Central memory CD4-positive, alpha-beta T cell (primary cell): ENCODE measurements at places on chromosomes 11 and 22.

GRCh38 chr11:64850979-64851567 is 6.6 kb upstream of the CDC42BPG start:
- peak; percentile 57 for DNase-seq

- no peak for DNase-seq
Observed at GRCh38 chr22:45506816-45507360, 4.2 kb downstream of the FBLN1 start.

- no peak for DNase-seq
Observed at GRCh38 chr11:32312865-32313403, 122.4 kb downstream of the WT1 start.

- no peak for DNase-seq
Observed at GRCh38 chr11:63165706-63166310, 21.8 kb upstream of the SLC22A24 start.

- DNase-seq, result no peak
Observed at GRCh38 chr11:99865951-99866350, 821.1 kb upstream of the ARHGAP42 start.

DNA sequence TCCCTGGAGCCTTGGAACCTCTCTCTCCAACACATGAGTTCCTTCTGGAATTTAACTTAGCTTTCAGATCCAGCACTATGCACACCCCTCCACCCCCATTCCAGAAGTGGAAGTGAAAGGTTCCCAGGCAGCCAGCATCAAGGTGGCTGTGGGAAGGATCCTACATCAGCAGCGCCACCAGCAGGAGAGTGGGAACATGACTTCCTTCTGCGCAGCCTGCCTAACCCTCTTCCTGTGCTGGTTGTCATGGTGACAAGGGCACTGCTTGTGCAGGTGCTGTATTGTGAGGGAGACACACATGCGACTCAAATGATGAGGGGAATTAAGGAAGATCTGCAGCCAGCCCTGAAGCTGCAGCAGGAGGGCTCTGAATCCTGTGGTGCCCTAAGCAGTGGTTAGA is 904.5 kb upstream of the API5 start:
- no peak for DNase-seq

DNA sequence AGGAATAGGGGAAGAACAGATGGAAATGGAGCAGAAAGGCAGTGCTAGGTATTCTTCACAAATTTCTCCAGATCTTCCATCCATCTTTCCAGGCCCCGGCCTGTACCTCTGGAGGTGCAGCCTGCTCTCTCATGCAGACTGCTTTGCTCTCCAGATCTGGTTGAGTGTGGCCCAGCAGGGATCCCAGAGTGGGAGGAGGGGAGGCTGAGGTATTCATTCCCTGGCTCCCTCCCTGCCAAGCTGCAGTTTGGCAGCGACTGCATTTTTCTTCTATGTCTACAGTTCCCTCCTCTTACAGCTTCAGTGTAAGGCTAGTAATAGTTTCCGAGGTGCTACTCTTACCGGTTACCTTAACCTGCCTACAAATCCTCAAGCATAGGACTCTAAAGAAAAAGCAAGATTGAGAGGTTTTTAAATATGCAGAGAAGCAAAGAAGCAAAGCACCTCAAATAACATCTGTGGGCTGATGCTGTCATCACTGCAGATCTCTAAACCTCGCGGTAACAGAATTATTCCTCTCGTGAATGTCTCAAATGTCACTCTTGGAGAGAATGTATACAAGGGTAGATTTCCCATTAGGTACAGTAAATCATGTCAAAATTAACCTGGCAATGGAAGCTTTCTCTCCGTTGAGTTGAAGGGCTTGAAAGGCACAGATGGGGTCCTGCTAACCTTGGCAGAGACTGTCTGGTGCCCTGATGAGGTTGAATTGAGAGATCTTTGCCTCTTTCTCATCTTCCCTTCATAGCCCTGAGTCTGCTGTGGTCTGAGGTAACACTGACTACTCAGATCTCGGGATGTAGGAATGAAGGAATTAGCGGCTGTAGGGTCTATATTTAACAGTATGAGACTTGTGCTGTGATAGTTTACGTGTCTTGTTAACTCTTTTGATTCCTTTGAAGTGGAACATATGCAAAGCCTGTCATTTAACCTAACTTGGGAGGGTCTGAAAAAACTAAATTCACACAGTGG is 297.9 kb upstream of the C11orf87 start:
- no peak for DNase-seq

GRCh38 chr11:116335891-116336290 is 436.9 kb downstream of the BUD13 start:
- no peak for DNase-seq

- peak; percentile 84 for DNase-seq
Observed at GRCh38 chr11:57568330-57568766, 876 bp upstream of the UBE2L6 start.

- no peak for DNase-seq
Observed at GRCh38 chr11:132126973-132127899, 756.8 kb downstream of the NTM start.

DNA sequence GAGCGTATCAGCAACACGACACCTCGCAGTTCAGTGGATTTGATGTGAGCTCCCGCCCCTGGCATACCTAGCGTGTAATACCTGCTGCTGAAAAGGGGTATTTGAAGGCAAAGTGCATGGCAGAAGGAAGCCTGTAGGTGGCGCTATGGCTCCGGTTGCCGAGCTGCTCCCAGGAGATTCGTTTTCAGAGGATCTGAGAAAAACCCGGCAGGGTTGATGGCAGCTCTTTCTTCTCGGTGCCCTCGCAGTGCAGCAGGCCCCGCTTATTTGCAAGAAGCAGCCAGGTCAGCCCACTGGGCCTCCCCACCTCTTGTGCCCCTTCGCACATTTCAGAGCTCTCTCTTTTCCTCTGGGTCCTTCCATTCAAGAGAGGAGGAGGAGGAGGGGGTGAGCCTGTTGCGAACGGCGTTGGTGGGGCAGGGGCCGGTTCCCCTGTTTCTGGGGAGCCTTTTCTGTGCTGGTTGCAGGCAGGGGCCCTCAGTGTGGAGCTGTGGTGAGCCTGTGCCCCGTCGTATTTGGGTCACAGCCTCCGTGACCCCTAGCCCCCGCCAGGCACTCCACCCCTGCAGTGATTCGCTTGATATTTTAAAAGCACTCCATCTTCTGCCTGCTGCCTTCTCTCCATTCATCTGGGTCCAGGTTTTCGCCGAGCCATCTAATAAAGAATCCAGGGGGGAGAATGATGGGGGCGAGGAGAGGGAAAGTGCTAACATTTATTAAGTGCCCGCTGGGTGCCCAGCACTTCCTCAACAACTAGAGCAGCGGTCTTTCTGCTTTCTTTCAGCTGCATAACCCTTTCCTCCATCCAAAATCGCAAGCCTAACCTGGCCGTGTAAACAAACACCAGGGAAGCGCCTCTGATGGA is 85.3 kb upstream of the SYT13 start:
- peak; percentile 64 for DNase-seq

DNA sequence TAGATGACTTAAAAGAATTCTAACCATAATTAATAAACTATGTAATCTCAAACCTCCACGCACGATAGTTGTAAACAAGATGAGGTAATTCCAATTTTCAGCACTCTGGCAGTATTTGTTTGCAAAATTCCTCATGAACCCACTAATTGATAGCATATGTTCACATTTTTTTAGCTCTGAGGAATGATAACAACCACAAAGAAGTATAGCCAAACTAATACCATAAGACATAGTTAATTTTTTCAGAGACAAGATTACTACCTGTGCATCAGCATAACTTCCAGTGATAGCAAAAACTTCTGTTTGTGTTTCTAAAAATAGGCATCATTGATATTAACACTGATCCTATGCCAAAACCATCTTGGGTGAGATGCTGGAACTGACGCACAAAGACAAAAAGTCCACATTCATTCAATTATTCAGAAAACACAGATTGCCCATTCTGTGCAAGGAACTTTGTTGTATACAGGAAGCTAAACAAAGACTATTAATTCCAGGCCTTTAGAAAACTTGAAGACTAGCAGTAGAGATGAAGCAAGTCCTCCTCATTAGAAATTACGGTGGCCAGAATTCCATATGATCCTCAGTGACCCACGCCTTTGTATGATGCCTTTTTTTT is 57.7 kb downstream of the PDGFD start:
- no peak for DNase-seq

- no peak for DNase-seq
Observed at GRCh38 chr11:116610190-116610589, 162.6 kb downstream of the BUD13 start.

DNA sequence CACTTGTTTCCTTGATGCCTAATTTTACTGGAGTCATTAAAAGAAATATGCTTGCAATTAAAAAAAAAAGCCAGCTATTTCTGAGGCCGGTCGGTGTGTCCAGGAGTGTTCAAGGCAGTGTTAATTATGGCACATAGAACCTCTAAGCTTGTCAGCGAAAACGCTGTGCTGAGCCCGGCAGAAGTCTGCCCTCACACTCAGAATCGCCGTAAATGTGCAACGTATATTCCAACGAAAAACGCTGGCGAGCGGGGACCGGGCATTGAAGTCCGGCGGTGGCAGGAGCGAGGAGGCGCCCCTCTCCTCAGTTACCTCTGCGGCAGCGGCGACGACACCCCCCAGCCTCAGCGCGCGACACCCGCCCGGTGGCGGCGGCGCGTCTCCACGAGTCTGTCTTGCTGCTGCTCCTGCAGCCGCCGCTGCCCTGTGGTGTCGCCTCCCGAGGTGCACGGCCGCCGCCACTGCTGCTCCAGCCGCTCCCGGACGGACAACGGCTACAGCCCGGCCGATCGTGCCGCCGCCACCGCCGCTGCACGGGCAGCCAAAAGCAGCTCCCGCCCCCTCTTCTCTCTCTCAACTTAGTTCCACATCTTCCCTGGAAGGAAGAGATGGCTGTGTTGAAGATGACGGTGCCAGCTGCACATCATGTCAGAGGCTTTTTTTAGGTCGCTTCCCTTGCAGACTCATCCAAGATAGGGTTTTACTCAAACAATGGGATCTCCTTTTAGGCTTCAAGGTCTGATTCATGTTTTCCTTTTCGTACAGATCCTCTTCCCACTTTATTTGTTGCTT is 56.0 kb downstream of the JAM3 start:
- DNase-seq, result no peak

DNA sequence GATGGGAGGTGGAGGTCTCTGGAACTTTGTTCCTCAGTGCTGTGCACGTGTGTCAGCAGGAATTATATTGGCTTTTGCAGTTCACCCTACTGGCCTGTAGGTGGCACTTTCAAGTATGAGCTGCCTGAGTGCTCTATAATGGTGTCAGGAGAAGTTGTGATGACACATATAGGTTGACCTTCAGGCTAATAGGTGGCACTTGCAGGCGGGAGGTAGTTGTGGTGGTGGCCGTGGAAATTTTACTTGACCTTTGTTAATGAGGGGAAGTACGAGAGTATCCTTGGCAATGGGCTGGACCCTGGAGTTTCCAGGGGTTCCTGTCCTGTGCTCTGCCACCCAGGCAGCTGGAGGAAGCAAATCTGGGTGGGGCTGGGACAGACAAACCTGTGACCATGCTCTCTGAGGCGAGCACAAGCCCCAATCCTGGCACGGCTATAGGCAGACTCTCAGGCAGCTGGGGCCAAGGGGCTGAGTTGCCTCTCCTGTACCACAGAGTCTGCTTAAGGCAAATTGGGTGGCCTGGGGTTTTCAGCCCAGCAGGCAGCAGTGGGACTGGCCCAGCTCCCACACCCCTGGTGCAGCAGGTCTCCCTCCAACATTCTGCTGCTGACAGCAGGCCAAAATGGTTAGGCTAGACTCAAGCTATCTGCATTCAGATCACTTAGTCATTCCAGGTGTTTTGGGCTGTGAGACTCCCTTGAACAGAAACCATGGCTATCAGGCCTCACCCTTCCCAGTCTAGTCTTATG is 147.5 kb upstream of the CTSC start:
- DNase-seq, result peak; percentile 2

DNA sequence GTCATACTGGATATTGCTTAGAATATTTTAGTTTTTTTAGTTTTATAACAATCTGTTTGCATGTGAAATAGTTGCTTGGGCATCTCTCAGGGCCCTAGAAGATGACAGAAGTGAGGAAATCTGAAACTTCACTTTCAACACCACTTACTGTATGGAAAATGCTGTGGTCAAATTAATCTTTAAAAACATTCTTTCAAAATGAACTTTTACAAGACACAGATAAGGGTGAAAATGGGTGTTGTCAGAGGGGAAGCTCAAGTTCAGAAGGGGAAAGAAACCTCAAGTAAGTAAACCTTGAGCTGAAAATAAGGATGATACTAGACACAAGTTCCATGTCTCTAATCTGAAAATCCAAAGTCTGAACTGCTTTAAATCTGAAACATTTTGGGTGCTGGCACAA is 1840.1 kb upstream of the RAG2 start:
- DNase-seq, result no peak

DNA sequence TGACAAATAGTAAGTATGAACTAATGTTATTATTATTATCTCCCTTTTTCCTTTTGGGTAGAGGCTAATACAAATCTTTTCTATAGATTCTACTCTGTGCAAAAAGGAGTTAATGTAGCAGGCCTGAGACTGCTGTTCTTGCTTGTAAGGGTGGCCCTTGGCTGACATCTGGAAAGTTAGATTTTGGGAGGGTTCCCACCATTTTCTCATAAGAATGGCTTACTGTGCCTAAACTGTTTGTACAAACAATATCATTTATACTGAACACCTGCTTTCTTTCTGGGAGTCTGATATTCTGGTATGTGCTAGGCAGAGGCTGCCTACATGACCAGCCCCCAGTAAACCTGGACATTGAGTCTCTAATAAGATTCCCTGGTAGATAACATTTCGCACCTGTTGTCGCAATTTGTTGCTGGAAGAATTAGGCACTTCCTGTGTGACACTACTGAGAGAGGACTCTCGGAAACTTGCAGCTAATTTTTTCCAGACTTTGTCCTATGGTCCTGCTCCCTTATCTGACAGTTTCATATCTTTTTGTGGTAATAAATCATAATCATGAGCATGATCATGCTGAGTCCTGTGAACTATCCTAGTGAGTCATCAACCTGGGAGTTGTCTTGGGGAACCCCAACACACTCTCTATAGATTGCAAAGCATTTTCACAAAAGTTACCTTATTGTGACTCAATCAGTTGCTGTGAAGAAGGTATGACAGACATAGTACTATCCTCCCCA is 257.7 kb upstream of the CCDC90B start:
- DNase-seq, result no peak

DNA sequence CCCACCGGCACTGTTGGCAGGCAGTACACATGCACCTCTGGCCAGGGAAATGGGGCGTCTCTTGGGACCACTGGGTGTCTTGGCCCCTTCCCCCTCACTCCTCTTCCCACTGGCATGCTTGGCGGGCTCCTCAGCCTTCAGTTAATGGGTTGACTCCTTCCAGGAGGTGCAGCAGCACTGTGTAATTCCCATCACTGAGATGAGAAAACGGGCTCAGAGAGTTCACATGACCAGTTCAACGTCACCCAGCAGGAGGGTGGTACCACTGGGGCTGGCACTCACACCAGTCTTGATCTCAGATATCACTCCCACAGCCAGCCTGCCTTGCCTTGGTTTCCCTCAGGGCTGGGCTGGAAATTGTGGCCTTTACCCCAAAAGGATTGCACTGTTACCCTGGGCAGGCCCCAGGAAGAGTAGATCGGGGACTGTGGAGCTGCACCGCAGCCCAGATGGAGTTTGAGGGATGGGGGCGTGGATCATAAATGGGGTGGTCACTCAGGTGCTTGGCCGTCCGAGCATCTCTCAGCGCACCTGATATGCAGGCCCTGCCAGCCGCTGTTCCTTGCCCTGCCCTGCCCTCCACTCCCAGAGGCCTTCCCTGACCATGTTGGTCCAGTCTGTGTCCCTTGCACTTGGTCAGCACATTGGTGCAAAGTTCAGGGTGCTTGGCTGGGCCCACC is 16.9 kb downstream of the CAPN5 start:
- DNase-seq, result no peak
